GM04504 (cell line): ENCODE measurements at places on chromosomes 2 and 18.

GRCh38 chr2:151518802-151519201, 109.1 kb downstream of the RIF1 start:
- DNase-seq: no peak

GRCh38 chr2:14313341-14313740, 319.2 kb upstream of the LRATD1 start:
- DNase-seq: no peak

DNA sequence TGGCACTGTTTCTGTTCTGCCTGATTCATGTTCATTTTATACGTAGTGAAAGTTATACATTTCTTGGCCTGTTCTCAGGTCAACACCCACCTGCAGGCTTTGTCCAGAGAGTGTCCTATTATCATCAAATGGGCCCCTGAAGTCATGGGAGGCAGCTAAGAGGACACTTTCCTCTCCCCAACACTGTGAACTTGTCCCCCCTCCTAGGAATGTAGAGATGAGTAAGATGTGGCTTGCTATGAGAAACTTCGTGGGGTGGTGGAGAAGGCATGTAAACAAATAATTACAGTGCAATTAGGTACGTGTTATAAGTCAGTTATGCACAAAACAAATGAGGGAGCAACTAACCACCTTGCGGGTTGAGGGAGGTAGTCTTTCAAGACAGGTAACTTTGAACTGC, 57.9 kb downstream of the COL4A3 start:
- no peak for DNase-seq

- no peak for DNase-seq
Observed at GRCh38 chr2:42569116-42569711, 782 bp downstream of the MTA3 start.

GRCh38 chr2:187654535-187654934, 100.3 kb upstream of the TFPI start:
- DNase-seq: no peak

- DNase-seq: no peak
Observed at GRCh38 chr2:223500709-223501108, 101.5 kb downstream of the SCG2 start.

DNA sequence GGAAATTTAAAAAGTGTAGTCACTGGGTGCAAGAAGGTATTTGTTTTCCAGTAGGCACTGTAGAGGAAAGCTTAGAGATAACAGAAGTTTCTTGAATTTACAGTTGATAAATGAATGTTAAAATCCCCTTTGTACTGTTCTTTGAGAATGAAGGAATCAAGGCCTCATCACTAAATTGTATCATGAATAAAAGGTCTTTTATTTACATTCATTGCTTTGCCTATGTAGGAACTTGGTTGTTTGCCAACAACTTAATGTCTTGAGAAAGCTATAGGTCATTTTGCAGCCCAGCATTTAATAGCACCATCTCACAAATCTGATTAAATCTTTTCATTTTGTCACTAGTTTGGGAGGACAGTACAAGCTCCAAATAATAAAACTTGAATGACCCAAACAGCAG, 213.9 kb upstream of the ITGA4 start:
- no peak for DNase-seq

DNA sequence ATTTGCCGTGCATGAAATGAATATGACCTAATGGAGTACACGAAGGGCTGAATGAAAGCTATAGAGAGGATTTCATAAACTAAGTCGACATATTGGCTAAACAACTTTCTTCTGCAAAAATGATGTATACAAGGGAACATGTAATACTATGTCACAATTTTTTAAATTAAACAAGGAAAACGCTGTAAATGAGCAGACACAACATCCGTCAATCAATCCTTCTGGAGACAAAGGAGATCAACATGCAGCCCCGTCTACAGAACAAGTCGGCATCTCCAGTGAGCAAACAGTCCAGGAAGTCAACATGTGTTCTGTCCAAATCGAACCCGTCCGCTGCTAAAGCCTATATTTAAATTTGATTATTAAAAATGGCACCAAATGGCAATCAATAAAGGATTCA, 180.8 kb downstream of the TCF4 start:
- DNase-seq: no peak

DNA sequence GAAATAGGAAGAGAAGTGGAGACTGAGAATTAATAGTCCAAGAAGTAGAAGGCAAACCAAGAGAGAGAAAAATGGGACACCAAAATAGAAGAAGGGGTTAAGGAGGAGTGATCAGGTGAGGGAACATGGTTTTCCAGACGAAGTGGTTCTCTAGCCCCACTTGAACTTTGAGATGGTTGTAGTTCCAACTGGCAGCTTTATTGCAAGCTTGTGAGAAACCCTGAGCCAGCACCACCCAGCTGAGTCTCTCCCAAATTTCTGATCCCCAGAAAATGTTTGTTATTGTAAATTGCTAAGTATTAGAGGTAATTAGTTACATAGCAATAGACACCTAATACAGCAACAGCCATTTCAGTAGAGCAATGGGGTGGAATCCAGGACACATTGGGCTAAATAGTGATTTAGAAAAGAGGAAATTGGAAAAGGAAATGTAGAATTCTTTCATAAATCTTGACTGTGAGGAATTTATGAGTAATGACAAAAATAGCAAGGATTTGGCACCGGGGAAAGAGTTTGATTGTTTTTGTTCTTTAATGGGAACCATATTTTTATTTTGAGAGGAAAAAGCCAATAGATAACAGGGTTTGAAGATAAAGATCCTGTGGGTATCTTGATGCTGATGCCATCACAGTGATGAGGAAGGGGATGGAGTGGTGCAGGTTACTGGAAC, 62.1 kb upstream of the XDH start:
- DNase-seq: no peak

- DNase-seq: peak; percentile 9
Observed at GRCh38 chr2:108534584-108535356, 500 bp downstream of the LIMS1 start.

GRCh38 chr2:134362740-134363139, 108.9 kb downstream of the MGAT5 start:
- DNase-seq: no peak

GRCh38 chr2:164438490-164439205, 182.6 kb downstream of the GRB14 start:
- no peak for DNase-seq

DNA sequence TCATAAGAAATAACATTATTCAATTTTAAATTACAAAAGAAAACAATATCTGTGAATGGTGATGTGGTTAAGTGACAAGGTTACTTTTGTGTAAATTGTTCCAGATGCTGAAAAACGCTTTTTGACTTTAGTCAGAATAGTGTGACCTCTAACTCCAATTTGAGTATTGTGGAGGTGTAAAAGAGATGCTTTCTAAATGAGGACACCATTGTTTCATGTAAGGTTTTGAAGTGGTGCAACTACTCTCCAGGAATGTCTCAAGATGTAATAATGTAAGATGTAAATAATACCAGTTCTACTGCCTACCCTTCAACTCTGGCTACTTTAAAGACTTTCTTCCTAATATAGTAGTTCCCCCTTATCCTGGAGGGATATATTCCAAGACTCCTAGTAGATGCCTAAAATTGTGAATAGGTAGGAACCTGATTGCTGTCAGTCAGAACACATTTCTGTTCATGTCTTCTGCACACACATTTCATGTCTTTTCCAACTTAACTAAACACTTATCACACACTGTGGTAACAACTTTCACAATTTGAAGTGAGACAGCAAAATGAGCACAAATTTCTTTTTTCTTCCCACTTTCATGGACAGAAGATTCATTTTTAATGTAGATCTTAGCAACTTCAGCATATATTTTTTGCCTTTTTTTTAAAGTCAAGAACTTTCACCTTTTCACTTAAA, 39.1 kb upstream of the PPP1R1C start:
- no peak for DNase-seq

GRCh38 chr2:64404002-64404731, 49.8 kb upstream of the LGALSL start:
- no peak for DNase-seq

GRCh38 chr2:26043862-26044696, 10.2 kb downstream of the RAB10 start:
- DNase-seq: peak; percentile 35

DNA sequence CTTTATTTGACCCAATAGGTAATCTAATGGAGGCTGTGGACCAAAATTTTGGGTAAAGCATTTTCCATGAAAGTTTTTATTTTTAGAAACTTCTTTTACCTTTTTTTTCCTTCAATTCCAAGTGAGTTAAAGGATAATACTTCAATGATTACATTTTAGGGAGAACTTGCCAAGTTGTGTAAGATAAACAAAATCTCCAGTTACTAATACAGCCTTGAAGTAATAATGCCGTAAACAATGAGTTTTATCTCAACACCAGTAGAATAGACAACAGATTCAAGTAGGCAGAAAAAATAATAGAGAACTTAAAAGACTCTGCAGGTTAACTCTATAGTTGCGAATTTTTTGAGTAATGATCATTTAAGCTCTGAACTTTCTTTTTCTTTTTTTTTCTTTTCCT, 807.4 kb downstream of the CNTNAP5 start:
- DNase-seq: no peak

DNA sequence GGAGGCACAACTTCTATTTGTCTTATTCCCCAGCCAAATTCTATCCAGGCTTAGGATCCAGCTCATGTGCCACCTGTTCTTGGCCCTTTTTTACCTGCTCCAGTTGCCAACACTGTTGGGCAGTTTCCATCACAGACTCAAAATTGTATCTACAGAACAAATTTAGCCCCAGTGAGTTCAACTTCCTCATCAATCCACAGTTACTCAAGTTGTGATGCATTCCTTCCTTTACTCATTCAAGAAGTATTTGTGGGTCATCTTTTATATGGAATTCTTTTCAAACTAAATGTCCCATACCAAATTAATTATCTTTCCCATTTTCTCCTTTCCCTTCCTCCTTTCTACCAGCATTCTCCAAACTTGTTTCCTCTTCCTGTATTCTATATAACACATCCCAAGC, 12.7 kb upstream of the DDX18 start:
- peak; percentile 24 for DNase-seq

- DNase-seq: no peak
Observed at GRCh38 chr18:23532848-23533247, 29.5 kb downstream of the RMC1 start.

DNA sequence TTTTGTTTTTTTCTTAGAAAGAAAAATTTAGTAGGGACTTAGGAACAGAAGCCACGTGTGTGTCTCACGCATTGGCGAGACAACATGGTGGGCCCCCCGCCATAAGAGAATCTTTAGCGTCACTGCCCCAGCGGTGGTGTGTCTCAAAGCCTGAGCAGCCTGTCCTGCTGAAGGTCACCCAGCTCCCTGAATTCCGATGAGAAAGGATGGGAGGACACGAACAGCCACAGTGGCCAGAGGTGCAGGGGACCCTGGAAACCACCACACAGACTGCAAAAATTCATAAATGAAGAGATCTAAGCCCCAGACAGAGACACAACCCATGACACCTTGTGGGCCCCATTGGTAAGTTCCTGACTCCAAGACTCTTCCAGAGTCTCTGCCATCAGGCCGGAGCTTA, 266.1 kb upstream of the RAB6C start:
- no peak for DNase-seq

- peak; percentile 3 for DNase-seq
Observed at GRCh38 chr2:53787614-53788289, 908 bp downstream of the ERLEC1 start.

DNA sequence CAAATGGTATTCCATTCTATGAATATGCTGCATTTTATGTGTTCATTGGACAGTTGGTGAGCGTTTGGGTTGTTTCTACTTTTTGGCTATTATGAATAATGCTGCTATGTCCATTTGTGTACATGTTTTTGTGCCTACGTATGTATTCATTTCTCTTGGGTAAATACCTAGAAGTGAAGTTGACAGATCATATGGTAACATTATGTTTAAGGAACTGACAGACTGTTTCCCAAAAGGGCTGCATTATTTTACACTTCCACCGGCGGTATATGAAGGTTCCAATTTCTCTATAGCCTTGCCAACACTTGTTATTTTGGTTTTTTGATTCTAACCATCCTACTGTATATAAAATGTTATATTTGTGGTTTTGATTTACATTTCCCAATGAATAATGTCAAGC, 703.9 kb upstream of the CDH2 start:
- DNase-seq: no peak

GRCh38 chr2:11681722-11682589, 12.0 kb upstream of the NTSR2 start:
- no peak for DNase-seq

DNA sequence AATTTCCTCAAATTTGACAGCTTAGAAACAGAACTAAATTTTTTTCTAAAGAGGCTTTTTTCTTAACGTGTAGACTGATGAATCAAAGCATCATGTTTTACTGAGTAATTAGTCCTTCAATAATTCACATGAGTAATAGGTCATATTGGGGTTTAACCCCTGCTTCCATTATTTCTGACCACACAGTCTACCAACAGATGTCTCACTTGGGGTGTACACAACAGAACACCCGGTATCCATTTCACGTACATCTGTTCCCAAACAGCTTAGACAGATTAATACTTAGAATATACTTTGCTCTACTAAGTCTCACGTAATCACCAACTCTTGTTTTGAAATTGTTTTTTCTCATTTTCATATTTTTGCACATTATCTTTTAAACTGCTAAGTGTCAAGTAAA, 14.8 kb downstream of the CERKL start:
- no peak for DNase-seq

- DNase-seq: no peak
Observed at GRCh38 chr2:240234503-240234951, 94.1 kb upstream of the OTOS start.

- no peak for DNase-seq
Observed at GRCh38 chr2:105768176-105768575, 23.5 kb downstream of the NCK2 start.

DNA sequence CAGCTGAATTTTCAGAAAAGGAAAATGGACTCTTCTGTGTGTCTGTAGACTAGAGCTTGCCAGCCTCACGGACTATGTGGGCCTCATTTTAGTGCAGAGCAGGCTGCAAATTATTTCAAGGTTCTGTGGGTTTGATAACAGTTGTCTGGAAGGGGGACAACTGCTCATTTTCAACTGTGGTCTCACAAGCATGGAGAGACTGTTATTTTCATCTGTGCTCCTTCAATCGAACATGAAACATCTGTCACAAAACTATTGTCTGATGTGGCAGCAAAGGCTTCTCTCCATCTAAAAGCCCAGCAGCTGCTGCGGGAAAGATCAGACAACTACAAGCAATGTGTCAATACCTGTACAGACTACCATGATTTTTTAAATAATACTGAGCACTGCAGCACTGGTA, 211.8 kb downstream of the LRRTM4 start:
- DNase-seq: no peak

- no peak for DNase-seq
Observed at GRCh38 chr2:64945973-64946768, 43.0 kb upstream of the SLC1A4 start.

DNA sequence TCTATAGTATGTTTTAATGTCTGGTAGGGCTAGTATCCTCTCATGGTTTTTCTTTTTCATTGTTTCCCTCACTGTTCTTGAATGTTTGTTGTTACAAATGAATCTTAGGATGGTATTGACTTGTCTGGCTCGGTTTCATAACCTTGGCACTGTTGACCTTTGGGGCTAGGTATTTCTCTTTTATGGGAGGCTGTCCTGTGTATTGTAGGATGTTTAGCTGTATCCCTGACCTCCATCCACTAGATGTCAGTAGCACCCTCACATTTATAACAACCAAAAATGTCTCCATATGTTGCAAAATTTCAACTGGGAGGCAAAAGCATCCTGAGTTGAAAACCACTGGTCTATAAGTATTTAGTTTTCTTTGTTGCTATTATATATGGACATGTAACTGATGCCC, 7.0 kb upstream of the AOX1 start:
- no peak for DNase-seq
